Retinal pigment epithelial cell (primary cell): ENCODE measurements at places on chromosomes 12 and 14.
A peak's percentile ranks its signal among the peaks of the same experiment; 100 is the strongest.

DNA sequence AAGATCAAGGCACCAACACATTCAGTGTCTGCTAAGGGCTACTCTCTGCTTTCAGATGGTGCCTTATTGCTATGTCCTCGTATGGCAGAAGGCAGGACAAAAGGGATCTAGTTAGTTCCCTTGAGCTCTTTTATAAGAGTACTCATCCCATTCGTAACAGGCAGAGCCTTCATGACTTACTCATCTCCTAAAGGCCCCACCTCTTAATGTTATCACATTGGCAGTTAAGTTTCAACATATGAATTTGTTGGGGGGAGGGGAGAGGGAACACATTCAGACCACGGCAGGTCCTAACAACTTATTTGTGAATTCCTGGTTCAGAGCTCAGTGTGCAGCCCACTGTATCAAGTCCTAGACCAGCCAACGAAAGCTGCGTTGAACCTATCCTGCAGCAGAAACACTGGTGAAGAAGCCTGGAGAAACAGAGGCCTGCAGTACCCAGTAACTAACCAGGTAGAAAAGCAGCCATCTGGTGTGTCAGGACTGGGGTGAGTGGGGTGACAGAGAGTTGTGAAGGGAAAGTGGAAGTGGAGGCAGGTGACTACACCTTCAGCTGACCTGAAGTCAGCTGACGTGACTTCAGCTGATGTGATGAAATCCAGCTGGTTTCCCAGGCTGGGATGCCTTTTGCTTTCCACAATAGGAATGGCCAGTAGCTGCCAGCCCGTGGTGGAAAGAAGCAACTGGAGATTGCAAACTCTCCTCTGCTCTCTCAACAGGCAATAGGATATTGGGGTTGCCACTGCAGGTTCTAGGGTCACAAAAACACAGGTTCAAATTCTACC, 101.6 kb upstream of the PLXNC1 start:
- no peak for DNase-seq

- no peak for DNase-seq
Observed at GRCh38 chr12:89085421-89085820, 266.9 kb downstream of the DUSP6 start.

GRCh38 chr12:21323736-21324135, 11.0 kb downstream of the SLCO1A2 start:
- no peak for DNase-seq

GRCh38 chr14:81638656-81639280, 105.1 kb upstream of the SEL1L start:
- DNase-seq: peak; percentile 19

DNA sequence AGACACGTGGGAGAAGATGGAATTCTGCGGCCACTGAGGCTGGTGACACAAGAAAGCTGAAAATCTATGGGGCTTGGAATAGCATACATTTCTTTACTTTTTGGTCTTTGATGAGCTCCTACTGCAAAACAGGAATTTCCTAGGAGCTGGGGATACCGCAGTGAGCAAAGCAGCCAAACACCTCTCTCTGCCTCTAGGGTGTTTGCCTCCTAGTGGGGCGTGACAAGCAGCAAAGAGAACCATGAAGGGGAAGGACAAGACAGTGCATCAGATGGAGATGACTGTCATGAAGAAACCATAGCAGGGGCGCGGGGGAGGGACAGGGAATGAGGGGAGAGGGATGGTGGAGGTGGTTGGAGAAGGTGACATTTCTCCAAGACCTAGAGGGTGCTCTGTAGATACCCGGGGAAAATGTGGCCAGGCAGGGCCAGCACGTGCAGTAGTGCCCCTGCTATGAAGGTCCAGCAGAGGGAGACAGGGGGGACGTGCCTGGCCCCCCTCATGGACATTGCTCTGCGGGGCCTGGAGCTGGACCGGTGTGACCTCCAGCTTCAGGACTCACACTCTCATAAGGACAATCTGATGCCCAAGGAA, 58.6 kb downstream of the SERPINA3 start:
- no peak for DNase-seq
